ENCODE measurements at places on chromosomes 3 and 15.
A peak's percentile ranks its signal among the peaks of the same experiment; 100 is the strongest.

GRCh38 chr3:42067326-42067725 is 23.8 kb upstream of the TRAK1 start:
- DNase-seq: peak; percentile 37

GRCh38 chr15:43493703-43494472 is 932 bp upstream of the TP53BP1 start:
- DNase-seq: no peak

- DNase-seq: no peak
Measured at GRCh38 chr3:32313723-32314473, 75.4 kb downstream of the CMTM8 start.

DNA sequence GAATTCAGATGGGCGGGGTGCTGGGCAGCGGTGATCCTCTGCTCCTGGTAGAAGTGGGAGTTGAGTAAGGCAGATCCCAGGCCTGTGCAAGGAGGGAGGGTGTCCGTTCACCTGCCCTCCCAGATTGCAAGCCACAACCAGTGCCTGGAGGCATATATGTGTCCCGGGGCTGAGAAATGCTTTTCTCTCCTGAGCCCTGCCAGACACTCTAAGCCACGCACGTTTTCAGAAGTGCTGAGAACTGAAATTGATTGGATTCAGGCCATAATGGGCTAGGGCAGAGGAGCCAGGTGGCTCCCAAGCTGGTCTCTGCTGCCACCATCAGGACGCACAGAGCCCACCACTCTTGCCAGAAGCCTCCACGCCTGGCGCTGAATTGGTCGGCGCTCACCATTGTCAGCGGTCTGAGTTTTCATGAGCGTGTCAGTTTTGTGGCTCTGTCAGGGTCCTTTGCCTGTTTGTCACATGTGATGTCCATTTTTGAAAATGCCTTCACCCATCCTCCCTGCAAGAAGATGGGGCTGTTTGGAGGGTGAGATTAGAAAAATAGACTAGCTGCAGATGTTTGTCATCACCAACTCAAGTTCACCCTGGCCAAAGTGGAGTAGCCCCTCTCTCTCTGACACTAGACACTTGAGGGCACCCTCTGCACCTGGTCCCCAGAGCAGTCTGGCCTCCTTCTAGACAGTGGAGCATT is 15.4 kb upstream of the BFSP2 start:
- no peak for DNase-seq

- no peak for DNase-seq
Measured at GRCh38 chr3:195254454-195255175, 16.3 kb downstream of the XXYLT1 start.

GRCh38 chr15:90035095-90035839 is 34.1 kb downstream of the ZNF710 start:
- no peak for DNase-seq

- DNase-seq: no peak
Measured at GRCh38 chr3:127306361-127307111, 18.7 kb upstream of the PRR20G start.

DNA sequence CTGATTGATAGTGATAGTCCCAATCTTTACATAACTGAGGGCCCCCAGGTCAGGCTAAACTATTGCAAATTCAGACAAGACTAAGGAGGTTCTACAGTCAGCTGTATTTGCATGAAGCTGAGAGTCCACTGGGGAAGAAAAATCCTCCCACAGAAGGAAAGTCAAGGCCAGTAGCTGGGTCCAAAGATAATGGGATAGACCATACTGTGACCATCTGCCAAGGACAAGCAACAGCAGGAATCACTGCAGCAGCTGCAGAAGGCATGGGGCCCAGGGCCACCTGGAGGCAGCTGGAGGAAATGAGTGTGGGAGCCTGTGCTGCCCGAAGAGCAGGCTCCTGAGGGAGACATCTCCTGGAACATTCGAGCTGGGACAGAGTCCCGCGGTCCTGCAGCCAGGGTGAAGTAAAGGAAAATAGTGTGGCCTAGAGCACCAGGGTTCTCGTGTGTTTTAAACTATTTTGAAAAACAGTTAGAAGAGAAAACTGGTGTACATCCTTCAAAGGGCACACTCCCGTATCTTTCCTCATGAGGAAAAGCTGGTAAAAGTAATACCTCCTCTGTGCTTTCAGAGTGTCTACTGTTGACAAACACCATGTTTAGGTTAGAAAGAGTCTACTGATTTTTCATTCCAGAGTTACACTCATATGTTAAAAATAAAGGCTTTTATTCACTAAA is 13.2 kb upstream of the TMEM212 start:
- no peak for DNase-seq

DNA sequence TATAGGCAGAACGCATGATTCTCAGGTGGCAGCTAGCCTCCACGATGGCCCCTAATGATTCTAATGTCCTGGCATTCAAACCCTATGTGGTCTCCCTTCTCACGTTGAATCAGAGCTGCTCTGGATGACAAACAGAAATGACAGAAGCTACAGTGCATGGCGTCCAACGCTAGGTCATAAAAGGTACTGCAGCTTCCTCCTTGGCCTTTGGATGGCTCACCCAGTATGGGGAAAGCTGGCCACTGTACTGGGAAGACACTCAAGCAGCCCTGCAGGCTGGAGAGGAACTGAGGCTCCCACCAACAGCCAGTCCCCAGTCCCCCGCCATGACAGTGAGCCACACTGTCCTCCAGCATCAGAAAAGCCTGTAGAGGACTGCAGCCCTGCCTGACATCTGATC is 286.3 kb downstream of the FAM43A start:
- no peak for DNase-seq

DNA sequence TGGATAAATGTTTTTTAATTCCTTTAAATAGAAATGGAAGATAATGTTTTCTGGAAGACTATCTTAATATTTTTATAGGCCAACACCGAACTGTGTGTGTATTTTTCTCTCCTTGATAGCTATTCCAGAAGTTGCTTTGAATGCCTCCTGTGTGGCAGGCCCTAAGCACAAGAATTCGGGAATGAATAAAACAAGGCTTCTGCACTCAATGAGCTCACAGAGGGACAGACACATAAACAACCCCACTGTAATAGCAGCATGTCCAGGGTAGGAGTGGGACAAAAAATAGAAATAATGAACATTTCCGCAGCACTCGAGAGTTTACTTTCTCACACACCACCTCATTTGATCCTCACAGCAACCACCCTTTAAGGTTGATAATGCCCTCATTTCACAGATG is 18.0 kb downstream of the SRGAP3 start:
- DNase-seq: no peak

GRCh38 chr3:45895686-45896468 is 9.5 kb downstream of the CCR9 start:
- no peak for DNase-seq

- no peak for DNase-seq
Measured at GRCh38 chr3:195042743-195043606, 228.0 kb downstream of the XXYLT1 start.

DNA sequence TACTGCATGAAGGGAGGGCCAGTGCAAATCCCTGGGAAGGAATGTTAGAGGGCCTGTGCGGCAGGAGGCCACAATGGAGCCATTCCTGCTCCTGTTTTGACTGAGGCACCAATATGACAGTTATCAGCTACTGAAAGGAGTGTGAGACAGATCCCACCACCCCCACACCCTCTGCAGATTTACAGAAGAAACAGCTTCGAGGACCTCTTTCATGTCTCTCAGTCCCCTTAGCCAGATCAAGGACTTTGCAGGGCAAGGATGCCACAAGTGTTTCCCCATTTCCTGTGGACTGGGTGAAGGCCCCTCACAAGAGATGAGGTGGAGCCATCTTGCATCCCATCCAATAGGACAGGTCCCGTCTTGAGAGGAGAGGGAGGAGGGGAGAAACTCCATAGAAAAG is 48.5 kb upstream of the RASGRP1 start:
- DNase-seq: no peak

GRCh38 chr3:170149016-170149415 is 32.5 kb downstream of the PHC3 start:
- no peak for DNase-seq

- no peak for DNase-seq
Measured at GRCh38 chr3:125058959-125059358, 3.2 kb upstream of the HEG1 start.

DNA sequence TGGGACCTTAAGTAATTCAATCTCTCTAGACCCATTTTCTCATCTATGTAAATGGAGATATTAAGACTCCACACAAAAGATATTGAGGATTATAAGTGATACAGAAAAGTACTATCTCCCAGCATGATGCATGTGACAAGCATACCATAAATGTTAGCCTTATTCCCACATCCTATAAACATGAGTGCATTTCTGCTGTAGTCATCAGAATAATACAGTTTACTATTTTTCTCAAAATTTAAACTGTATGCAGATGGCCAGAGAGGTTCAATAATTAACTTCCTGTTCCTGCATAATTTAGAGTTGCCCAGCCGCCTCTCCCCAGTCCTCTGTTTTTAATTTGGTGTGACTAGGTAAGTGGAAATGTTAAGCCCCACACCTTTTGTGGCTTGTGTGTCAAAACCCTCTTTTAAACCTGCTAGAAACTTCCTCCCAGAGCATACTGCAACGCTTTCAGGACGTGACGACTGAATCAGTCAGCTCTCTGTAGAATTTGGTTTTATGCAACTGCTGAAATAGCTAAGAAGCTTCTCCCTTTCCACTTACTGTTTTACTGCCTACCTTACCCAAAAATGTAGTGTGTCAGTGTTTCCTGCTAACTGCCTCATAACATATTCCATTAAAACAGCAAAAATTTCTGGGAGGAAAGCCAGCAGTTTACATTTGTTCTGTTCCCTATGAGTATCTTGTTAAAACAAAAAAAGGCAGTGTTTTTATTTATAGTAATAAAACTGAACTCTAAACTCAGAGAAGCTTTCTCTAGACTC is 1037.9 kb downstream of the EPHA3 start:
- DNase-seq: no peak

All from smooth muscle cell of the brain vasculature (primary cell).